ENCODE measurements at places on chromosomes 2 and 18. TPM values are rescaled to one million over a fixed set of nuclear protein-coding genes. Genes with fewer than 3 reads are reported as not detected.

ANKRD30BL gene
- total RNA-seq: not detected

DAPL1 gene
- not detected for total RNA-seq

UGT1A8 gene
- not detected for total RNA-seq

- DNase-seq: no peak
Measured at GRCh38 chr2:186725783-186726182, 31.9 kb downstream of the FAM171B start.

- peak; percentile 56 for DNase-seq
Measured at GRCh38 chr2:157747695-157748370, 119.2 kb upstream of the ACVR1C start.

DNA sequence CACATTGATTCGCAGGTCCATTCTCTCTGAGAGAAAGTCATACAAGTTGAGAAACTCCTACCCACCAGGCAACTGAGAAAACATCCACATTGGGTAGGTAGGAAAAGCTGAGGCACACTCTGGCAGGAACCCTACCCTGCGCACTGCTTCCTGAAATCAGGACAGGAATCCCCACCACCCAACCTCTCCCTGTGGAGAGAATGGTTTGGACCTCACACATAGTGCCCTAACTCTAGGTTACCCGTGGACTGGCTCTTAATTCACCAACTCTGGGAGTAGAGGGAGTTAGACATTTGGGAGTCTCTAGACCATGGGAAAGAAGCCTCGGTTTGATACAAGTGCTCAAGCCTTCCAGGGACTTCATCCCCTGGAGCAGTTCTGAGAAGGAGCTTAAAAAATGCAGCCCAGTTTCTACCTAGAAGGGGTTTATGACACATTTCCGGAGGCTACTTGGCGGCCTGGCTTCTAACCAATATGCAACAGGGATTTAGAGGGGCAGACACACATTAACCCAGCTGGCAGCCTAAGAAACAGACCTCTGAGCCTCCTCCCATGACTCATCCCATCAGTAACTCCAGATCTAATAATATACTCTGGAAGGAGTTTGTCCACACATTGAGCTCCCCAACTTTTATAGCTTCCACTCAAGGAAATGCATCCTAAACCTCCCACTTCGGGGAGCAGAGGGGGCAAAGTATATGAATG, 136.7 kb downstream of the EML6 start:
- DNase-seq: no peak

DNA sequence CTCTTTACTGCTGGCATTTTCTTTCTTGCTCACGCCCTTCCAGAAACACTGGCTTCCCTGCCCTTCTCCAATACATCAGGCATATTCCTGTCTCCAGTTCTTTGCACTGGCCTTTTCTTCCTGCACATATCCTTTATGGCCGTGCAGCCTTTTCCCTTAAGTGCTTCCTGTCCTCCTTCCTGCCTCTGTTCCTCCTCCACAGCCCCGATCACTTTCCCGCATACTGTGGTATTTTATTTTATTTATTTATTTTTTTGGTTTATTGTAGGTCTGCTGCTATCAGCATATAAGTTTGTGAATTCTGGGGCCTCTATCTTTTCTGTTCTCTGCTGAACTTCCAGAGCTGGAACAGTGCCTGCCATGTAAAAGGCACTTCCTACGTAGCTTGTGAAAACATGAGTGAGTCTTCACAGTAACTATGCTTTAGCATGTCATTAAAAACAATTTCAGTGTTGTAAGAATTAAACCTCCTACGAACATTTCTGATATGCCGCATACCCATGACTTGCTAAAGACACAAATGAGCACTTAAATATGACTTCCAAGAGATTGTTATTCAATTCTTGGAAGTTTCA, 289.1 kb downstream of the TRIB2 start:
- DNase-seq: peak; percentile 23

DNA sequence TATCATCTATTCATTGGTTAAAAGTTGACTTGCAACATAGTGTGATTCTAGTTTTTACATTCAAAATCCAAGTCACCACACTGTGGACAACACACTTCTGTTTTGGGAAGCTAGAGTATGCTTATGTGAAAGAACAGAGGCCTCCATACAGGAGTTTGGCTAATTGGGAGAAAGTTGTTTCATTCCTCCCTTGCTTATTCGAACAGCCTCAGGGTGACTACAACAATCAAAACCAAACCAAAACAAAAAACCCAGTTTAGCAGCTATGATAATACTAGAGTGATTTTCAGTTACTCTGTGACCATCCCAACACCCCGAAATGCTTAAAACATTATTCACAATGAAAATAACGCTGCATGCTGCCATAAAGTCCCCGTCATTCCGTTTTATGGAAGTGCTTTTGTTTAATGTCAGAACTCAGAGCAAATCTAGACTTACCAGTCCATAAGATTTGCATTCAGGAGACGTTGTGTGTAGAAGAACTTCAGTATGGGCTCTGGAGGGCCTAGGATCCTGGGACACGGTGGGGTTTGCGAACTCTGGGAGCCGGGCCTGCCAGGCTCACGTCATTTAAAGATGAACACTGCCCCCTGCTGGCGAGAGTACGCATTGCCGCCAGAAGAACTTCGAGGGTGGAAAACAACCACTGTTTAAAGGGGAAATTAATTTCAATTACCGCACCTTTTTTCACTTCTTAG, 111.4 kb downstream of the FTCDNL1 start:
- DNase-seq: peak; percentile 84
